EL (cell line): ENCODE measurements at places on chromosomes 11 and 22.
A peak's percentile ranks its signal among the peaks of the same experiment; 100 is the strongest.

- no peak for DNase-seq
Measured at GRCh38 chr11:11243209-11243589, 109.9 kb downstream of the CSNK2A3 start.

- DNase-seq, result peak; percentile 18
Measured at GRCh38 chr11:123357990-123358827, 71.9 kb upstream of the GRAMD1B start.

DNA sequence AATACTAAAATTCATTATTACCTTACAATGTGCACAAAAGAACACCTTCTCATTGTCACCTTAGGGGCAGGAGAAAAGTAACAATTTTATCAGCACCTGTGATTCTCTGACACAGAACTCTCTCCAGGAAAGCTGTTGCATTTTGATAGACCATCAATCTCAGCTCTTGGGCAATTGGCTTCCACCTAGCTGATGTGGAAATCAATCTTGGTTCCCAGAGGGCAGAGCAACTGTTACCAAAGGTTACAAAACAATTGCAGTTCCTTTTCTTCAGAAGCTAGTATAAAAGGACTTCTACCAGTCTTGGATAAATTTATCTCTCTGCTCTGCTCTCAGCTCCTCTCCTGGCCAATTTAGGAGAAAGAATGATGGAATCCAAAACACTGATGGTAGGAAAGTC lies 157.8 kb upstream of the DDI1 start:
- no peak for DNase-seq

GRCh38 chr11:128927683-128928336 lies 14.9 kb downstream of the TP53AIP1 start:
- no peak for DNase-seq

GRCh38 chr11:113462830-113463229 lies 12.4 kb downstream of the DRD2 start:
- DNase-seq, result no peak

DNA sequence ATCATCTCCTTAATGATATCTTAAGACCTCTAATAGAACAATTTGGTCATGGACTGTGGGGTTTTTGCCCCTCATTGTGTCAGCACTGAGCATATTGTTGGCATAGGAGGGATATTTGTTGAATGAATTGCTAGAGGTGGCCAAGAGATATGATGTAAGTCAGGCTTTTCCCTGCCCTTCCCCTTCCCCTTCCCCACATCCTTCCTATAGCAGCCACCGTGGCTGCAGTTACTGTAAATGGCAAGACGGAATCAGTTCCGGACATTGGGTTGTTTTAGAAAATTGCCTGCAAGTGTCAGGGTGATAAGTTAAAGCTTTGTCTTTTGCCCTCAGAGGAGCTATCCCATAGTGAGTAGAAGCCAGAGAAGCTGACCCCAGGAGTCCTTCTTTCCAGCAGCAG lies 23.0 kb downstream of the LIMK2 start:
- DNase-seq, result no peak

DNA sequence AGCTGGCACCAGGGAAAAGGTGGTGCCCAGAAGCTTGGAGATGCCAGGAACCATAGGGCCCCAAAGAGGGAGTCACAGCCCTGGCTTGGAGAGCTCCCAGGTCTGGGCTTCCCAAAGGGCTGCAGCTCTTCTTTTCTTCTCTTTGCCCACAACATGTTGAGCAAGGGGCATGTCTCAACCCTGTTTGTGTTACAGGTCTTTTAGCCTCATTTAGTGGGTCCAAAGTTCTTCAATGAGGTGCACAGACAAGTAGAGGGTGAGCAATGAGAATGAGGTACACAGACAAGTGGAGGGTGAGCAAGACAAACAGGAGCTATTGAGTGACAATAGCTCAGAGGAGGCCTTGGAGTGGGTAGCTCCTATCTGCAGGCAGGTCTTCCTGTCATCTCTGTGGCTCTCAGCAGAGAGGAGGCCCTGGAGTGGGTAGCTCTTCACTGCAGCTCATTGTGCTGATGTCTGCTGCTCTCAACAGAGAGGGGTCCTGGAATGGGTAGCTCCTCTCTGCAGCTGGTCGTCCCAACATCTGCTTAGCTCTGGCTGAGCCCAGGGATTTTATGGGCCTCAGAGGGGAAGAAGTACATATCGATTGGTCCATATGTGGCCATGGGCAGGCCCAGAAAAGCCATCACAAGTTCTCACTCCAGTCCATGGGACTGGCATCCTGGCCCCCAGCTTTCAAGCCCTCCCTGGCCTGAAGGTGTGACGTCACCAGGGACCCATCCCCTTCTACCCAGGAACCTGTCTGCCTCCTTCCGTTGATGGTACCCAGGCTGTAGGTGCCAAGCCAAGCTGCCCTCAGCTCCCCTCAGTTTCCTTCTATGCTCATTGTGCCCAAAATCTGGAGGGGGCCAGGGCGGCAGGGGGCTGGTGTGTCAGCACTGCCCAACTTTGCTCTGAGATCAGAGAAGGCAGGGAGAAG lies 34.9 kb downstream of the WBP2NL start:
- DNase-seq, result no peak

DNA sequence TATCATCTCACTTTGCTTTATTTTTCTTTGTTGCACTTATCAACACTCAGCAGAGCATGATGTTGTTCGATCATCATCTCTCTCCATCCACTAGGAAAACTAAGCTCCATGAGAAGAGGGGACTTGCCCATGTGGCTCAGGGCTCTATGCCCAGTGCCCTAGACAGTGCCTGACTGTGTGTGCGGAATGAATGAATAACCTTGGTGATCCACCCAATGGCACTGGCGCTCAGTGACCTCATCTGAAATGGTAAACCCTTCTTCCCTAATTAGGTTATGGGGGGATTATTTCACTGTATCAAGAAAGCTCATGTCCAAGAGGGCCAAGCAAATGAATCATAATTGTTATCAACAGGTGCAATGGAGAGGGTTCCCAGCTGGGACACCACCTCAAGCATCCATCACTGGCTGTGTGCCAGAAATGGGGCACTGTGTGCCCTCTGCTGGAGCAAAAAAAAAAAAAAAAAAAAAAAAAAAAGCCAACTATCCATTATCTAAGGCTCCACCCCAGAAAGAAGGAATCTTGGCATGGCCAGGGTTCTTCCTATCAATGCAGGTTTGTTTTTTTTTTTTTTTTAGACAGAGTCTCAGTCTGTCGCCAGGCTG lies 172.6 kb downstream of the LARGE1 start:
- no peak for DNase-seq

DNA sequence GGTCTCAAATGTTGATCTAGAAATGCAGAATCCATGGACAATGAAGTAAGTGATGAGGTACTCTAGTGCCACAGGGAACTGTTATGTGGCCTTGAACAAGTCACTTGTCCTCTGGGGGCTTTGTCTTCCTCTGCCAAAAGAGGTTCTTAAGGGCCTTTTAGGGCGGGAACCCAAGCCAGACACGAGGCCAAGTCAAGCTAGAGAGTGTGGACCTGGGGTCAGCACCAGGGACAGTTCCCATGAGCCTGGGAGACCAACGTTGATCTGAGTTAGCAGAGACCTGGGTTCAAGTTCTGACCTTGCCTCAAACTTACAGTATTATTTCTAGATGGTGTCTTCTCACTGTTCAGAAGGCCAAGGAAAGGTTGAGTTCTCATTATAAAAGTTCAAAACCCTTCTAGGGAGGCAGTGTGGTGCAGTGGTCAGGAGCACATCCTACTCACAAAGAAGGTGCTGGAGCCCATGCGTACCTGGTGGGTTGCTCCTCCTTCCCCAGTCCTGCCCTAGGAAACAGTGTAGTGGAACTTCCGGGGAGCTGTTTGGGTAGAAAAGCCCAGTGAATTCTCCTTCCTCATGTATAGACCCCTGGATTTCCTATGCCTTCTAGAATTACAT lies 121.5 kb downstream of the CHST1 start:
- peak; percentile 14 for DNase-seq

DNA sequence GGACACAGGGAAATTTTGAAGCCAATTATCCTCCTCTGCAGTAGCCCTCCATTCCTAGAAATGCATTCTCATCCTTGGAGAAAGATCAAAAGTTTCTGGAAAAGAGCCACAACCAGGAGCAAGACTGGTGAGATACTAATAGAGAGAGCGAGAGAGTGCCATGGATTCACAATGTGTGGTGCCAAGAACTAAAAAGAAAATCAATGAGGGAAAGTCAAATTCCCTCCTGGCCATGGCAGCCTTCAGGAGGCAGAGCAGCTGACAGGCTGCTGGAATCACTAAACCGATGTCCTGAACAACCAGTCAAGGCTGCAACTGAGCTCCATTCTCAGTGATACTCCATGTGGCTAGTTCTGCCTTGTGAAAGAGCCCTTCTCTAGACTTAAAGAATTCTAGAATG lies 561.0 kb downstream of the SOX6 start:
- DNase-seq, result no peak

GRCh38 chr11:106480581-106481190 lies 403.2 kb downstream of the AASDHPPT start:
- DNase-seq, result no peak

GRCh38 chr11:72838691-72839305 lies 24.6 kb downstream of the ATG16L2 start:
- DNase-seq, result no peak

GRCh38 chr11:119431523-119431922 lies 8.6 kb upstream of the THY1 start:
- no peak for DNase-seq

DNA sequence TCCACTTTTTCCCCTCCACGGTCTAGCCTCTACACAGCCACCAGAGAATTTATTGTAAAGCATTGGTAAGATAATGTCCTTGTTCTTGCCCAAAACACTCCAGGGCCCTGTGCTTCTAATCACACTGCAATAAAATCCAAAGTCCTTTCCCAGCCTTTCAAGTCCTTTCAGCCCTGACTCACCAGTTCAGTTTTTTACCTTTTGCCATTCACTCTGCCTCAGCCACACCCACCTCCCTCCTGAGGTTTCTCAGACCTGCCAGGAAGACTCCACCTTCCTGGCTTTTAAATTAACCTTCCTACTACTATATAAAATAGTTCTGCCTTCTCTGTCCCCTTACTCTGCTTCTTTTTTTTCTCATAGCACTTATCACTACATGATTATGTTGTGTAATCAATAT lies 91.0 kb upstream of the ARHGAP32 start:
- no peak for DNase-seq

DNA sequence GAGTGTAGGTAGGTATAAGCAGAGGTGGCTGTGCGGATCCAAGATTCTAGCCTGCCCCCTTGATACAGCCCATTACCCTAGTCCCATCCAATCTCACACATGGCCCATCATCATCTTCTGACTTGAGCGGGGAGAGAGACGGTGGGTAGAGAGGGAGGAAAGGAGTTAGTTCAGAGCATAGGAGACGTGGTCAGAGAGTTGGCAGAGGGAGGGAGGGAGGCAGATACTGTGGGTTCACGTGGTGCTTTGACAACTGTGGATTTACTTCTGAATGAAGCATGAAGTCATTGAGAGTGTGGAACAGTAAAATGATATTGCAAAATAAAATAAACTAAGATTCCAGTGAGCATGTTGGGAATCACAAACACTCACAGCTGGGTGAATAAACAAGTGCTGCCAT lies 31.4 kb upstream of the VPREB1 start:
- no peak for DNase-seq

DNA sequence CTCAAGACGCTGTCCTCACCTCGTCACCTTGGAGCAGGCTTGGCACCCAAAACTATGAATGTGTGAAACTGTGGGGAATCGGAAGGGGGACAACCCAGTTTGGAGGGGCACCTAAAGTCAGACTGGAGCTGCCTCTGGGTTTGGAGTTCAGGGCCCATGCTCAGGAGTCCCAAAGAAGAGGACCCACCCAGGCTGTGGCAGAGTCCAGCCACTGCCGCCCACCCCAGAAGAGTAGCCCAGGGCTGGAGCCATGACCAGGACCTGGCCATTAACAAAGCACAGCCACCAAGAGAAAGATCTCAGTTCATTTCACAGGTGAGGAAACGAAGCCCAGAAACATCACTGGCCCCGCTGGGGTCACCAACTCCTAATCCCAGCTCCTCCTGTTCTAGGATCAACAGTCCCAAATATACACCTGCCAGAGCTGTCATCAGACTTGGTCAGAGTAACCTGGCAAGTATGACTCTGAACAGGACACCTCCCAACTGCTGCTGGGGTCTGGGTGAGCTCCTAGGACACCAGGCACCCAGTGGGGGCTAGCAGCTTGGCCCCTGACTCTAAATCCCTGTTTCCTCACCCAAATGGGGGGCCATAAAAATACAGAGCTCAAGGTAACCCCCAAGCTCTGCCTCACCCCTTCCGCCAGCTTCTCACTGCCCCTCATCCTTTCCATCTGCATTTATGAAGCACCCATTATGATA lies 2.7 kb downstream of the RAB3IL1 start:
- no peak for DNase-seq

GRCh38 chr11:84963240-84963639 lies 663.9 kb downstream of the DLG2 start:
- DNase-seq, result no peak

- no peak for DNase-seq
Measured at GRCh38 chr11:112050721-112051120, 23.1 kb downstream of the PIH1D2 start.

GRCh38 chr11:128667873-128668272 lies 26.0 kb upstream of the FLI1 start:
- DNase-seq, result peak; percentile 13

- DNase-seq, result no peak
Measured at GRCh38 chr11:13962562-13963168, at the start of gene SPON1. TSS of gene SPON1 (plus strand) at chr11:13962723. CDS start at chr11:13962905, 182 bp downstream.

DNA sequence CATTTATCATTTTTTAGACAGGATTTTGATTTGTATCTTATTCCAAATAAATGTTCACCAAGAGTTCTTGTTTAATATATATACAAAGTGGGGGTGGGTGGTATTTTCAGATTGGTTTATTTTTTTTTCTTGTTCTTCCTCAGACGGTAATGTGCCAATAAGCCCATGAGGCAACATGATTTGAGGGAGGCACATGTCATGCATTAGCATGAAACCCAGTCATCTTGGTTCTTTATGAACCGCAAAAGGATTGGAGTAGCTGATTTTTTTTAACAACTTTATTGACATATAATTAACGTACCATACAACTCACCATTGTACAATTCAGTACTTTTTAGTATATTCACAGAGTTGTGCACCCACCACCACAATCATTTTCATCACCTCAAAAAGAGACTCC lies 2.7 kb downstream of the BCL2L13 start:
- DNase-seq, result no peak

DNA sequence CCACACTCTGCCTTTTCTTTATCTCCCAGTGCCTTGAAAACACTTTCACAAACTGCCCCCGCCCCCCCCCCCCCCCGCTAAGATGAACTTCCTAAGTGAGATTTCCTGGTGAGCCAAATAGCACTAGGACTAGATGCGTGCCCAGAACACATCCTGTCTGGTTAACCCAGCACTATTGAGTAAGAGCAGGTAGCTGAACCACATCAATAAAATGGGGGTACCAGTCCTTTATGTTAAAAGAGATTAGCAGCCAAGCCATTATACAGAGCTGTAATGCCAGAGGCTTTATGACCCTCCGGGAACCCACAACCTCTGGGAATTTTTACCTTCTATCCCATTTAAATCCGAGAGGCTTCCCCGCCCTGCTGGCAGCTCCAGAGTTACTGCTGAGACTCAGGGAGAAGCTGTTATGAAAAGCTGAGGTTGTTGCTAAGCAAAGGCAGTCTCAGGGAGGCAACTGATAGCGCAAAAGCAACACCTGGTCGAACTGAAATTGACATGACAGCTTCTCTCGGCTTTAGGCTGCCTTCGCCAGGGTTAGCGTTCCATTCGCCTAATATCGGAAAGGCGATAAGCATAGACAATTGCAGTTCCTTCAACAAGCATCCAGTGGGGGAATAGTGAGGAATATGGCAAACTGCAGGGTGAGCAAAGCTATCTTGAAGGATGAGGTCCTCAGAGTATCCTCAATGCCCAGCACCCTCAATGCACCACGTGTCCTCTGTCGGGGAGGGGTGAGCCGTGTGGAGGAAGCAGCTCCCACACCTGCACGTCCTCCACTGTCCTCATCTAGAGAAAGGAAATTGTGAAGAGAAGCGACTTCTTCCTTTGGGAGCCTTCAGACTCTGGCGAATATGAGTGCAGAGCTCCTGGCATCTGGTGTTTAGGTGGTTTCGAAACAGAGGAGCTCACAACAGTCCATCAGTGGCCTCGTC lies 977.0 kb downstream of the NTM start:
- no peak for DNase-seq
